Activated T-cell treated with anti-CD3 and anti-CD28 coated beads, Interleukin-2, amount 50 U/mL, for 4 hours (primary cell): ENCODE measurements at places on chromosomes 7 and 10.

- no peak for DNase-seq
These were observed 237.2 kb downstream of the CSTF2T start for GRCh38 chr10:51462076-51462779.

DNA sequence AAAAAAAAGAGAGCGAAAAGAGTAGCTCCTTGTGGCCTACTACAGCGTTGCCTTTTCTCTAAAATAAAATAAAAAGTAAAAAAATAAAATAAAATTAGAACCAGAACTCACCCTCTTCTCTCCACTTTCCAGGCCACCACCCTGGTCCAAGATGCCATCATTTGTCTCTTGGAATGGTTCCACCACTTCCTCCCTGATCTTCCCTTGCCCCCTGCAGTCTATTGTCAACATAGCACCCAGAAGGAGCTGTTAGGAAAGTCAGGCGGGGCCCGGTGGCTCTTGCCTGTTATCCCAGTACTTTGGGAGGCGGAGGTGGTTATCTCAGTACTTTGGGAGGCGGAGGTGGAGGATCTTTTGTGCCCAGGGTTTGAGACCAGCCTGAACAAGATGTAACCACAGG is 7.6 kb upstream of the GRID2IP start:
- no peak for DNase-seq

- DNase-seq: no peak
These were observed 230.4 kb downstream of the TNS3 start for GRCh38 chr7:47351233-47352154.

DNA sequence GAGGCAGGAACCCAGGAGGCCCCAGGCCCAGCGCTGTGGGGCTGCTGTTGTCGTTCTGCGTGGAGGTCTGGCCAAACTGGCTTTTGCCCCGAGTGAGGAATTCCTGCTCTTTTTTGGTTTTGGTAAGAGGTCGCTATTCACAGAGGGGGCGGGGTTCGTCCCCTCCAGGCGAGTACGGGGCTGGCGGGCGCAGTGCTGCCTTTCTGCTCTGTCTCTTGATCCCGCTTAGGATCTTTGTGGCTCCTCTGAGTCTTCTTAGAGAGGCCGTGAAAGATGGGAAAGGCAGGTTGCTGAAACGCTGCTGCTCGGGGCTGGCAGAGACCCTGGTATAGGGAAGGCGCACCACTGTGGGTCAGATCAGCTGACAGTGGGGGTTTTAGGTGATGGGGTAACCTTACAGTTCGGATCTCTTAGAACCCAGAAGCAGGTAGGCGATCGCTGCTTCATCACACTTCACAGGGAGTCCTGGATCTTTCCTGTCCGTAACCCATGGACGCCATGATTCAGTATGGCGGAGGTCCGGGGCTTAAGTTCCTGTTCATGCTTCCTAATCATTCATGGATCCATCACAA is 136.7 kb downstream of the KIF20B start:
- no peak for DNase-seq

DNA sequence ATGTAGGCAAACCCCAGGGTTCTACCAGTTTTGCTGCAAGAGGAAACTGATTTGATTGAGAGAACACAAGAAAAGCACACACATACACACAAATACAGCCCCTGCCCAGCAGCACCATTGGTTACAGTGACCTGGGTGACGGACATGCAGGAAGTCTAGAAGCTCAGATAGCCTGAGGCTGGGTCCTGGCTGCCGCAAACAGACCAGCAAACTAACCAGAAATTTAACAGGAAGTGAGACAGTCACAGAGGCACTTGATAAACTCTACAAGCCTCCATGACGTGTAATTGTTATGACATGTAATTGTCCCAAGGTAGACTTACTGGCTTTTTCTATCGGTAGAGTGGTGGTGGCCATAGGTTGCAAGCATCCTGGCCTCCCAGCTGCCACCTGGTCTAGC is 58.9 kb downstream of the PRKAR2B start:
- no peak for DNase-seq

GRCh38 chr10:20616918-20617810 is 279.9 kb downstream of the NEBL start:
- DNase-seq: no peak

GRCh38 chr10:114375047-114375446 is 29.3 kb downstream of the AFAP1L2 start:
- no peak for DNase-seq

DNA sequence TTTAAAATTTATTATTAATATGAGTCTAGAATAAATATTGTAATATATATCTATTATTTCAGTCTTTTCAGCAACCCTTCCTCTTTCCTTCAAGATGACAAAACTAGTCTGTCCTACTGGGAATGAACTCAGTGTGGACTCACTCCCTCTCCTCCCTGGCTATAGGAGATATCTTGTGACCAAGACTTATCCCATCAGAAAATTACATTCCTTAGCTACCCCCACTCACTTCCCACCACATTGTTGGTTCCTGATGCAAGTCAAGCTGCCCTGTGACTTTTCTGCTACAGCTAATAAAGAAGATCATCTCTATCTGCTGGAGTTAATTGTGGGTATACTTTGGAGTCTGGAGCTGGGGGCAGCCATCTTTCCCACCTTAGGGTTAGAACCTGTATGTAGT is 28.0 kb upstream of the MCU start:
- no peak for DNase-seq

DNA sequence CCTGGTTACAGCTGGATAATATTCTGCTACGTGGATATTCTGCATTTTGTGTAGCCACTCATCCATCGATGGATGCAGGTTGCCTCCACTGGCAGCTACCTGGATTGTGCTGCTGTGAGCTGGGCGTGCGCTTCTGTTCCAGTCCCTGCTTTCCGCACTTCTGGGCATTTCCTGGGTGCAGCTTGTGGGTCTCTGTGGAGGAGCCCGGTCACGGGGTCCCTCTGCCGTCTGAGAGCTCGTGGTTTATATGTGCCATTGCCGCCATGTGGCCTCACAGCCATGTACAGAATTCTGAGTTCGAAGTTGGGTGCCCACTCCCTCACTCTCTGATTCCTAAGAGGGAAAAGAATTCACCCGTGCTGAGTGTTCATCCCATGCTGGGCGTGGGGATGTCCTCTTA is 38.3 kb downstream of the JAKMIP3 start:
- no peak for DNase-seq

- no peak for DNase-seq
These were observed 493.4 kb downstream of the TNS3 start for GRCh38 chr7:47088329-47089067.

DNA sequence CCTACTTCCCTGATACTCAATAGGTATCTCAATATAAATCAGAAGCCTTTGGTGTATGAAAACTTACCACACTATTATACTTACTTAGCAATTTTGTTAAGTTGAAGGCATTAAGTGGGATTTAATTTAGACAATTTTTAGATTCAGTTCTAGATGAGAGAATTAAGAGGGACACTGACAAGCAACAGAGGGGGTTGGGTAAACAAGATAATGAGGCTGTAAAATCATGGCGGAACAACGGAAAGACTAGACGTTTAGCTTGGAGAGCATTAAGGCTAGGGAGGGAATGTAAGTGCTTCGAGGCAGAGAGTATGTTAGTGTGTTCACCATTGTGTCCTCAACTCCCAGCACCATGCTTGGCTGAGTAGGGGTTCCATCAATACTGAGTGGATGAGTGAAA is 71.3 kb downstream of the DENND11 start:
- DNase-seq: no peak

DNA sequence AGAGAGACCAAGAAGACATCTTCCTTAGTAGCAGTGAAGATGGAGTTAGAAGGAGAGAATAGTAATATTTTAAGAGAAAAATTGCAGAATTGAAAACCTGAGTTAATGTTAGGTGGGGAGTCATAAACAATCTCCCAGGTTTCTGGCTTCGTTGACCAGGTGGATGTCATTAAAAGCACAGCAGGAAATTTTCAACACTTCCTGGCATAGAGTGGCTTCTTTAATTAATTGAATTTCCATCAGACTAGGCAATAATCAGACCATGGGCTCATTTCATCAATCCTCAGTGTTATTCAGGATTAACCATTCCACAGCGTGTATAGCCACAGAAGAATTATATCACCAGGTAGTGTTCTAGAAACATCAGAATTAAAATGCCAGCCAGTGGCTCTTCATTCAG is 268.2 kb downstream of the CCDC3 start:
- DNase-seq: no peak

GRCh38 chr10:63595072-63595471 is 73.9 kb downstream of the REEP3 start:
- DNase-seq: no peak

DNA sequence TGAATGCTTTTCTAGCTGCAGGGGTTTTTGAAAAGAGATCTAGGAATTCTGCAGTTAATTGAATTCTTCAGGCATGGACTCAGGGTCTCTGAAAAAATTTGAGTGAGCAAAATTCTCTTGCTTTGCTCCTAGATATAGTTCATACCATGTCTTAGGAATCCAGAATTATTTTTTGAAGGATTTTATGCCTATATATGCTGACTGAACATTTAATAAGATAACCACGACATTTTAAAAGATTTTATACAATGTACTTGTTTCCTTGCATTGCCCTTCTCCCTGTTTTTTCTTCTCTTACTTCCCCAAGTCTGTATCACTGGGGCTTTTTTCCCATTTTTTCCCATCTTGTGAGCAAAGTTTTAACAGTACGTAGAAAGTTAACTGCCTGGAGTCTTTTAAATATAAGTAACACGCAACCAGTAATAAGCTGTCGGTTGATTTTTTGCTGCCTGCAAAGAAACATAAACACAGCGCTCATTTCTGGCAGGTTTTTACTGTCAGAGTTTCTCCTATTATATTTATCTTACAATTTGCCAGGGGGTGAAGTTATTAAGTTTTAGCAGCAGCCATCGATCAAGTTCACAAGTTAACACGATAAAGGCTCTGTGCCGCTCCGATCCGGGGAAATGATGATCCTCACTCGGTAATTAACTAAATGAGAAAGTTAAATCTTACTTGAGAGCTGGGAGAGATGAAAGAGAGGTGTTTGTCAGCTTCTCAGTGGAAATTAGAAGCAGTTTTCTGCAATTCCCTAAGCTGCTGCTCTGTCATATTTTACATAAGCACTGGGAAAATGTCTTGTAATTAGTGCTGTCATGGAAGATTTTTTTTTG is 81.0 kb downstream of the POLL start:
- DNase-seq: no peak

DNA sequence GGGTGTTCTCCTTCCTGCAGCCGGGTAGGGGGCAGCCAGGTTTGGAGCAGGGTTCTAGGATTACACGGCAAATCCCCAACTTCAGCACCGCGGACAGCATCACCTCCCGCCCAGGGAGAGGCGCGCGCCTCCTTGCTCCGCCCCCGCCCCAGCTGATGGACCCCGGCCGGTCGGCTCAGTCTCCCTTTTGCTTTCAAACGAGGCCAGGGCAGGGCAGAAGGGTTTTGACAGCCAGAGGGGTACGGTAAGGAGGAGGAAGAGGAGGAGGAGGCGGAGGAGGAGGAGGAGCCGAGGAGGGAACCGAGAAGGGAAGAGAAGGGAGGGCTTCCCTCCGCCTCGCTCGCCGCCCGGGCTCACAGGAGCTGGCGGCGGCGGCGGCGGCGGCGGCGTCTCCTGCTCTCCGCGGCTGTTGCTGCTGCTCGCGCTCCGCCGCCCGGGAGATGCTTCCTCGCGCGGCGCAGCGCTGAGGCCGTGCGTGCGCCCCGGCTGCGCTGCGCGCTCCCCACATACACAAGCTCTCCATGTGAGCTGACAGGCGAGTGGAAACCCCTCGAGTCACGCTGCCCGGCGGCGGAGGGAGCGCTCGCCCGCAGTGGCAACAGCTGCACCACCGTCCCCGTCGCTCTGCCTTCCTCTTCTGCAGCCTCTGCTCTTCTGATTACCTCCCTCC is 615 bp upstream of the CNTNAP2 start:
- no peak for DNase-seq

- DNase-seq: no peak
These were observed 30.4 kb downstream of the ZNF786 start for GRCh38 chr7:149060156-149060555.

- DNase-seq: no peak
These were observed 73.4 kb downstream of the SRPK2 start for GRCh38 chr7:105315357-105315756.

- DNase-seq: no peak
These were observed 97.5 kb upstream of the MGMT start for GRCh38 chr10:129369566-129369965.

GRCh38 chr7:47795631-47796030 is 152.6 kb downstream of the PKD1L1 start:
- DNase-seq: no peak

GRCh38 chr7:142808461-142808801 is 37.7 kb downstream of the PRSS2 start:
- DNase-seq: no peak

GRCh38 chr10:83083831-83084230 is 1055.5 kb upstream of the GHITM start:
- DNase-seq: no peak

GRCh38 chr7:110595694-110596093 is 495.2 kb upstream of the LRRN3 start:
- DNase-seq: no peak

DNA sequence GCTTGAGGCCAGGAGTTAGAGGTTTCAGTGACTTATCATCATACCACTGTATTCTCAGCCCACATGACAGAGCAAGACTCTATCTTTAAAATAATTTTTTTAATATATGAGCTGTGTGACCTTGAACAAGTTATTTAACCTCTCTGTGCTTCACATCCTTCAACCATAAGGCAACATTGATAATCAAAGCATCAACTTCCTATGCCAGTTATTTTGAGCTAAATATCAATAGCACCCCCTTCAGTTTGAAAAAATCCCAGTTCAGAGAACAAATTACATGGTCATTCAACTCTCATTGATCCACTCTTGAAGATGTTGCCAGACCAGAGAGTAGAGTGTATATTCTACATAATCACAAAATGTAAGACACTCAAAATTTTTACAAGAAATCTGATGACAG is 53.0 kb downstream of the ASNS start:
- no peak for DNase-seq

GRCh38 chr7:42469341-42469740 is 232.3 kb upstream of the GLI3 start:
- no peak for DNase-seq

DNA sequence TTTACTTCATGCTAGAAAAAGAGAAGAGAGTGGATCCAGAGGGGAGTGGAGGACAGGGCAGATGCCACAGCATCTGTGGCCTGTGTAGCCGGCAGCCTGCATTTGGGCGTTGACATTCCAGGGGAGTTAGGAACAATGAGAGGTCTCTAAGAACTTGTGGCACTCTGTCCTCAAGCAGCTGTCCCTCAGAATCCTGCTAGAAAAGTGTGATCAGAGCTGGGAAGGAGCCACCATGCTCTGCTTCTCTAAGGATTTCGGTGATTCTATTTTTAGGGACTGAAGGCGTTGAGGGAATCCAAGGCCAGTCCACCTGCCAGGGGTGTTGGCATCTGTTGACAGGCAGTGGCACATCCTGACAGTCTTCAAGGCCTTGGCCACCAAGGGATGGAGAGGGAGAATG is 7.6 kb downstream of the LRIT2 start:
- DNase-seq: no peak

GRCh38 chr10:44511601-44512000 is 126.7 kb upstream of the CXCL12 start:
- no peak for DNase-seq
